Activated naive CD8-positive, alpha-beta T cell treated with anti-CD3 and anti-CD28 coated beads for 36 hours (primary cell): ENCODE measurements at places on chromosomes 6 and 20. TPM values are rescaled to one million over a fixed set of nuclear protein-coding genes. Genes with fewer than 3 reads are reported as not detected.

GRCh38 chr20:24791953-24792352 lies 157.1 kb upstream of the CST7 start:
- DNase-seq: no peak

GRCh38 chr6:38593998-38594665 lies 45.6 kb downstream of the BTBD9 start:
- no peak for DNase-seq

GRCh38 chr6:83511901-83512681 lies at the start of gene PRSS35:
PRSS35 (plus strand) TSS chr6:83512534; CDS start chr6:83523442, 10,908 bp downstream.
- peak; percentile 20 for DNase-seq

DNA sequence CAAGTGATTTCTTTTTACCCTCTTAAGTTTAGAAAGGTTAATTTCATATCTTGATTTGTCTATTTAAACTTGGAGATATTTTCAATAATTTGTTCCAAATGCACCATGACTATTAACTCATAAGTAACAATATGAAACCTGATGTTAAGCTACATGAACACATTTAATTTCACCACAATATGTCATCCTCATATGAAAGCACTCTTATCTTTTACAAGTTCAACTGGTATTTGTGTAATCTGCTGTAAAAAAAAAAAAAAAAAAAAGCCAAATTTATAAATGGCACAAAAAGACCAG lies 110.4 kb downstream of the HFE start:
- no peak for DNase-seq

DNA sequence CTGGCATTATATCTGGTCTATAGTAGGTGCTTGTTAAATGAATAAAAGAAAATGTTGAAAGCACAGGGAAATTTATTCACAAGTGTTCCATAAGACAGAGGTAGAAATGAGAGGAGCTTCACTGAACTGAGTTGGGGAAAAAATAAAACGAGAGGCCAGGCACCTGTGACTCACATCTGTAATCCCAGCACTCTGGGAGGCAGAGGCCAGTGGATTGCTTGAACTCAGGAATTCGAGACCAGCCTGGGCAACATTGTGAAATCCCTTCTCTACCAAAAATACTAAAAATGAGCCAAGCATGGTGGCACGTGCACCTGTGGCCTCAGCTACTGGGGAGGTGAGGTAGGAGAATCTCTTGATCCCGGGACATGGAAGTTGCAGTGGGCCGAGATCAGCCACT lies 28.1 kb upstream of the IBTK start:
- no peak for DNase-seq

GRCh38 chr20:32396646-32397160 lies 38.6 kb downstream of the ASXL1 start:
- DNase-seq: no peak

DNA sequence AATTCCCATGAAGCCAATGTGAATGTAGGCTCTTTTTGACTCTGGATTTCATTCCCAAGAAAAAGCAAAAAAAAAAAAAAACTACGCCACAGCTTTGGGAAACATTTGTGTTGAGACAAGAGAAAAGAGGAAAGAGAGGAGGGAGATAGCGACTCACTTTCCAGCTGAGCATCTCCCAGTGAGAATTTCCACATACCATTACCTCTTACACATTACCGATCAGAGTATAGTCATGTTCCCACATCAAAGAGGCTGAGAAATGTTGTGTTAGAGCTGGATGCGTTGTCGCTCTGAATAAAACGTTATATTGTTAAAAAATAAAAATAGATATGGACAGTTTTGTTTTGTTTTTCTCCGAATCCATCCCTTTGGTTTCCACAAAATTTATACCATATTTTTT lies 1019.3 kb upstream of the ADGRB3 start:
- DNase-seq: no peak

- no peak for DNase-seq
Observed at GRCh38 chr20:21125072-21125848, 622 bp upstream of the KIZ start.

- no peak for DNase-seq
Observed at GRCh38 chr20:63612276-63612931, 14.5 kb downstream of the GMEB2 start.

- no peak for DNase-seq
Observed at GRCh38 chr20:59647271-59647670, 42.9 kb downstream of the PHACTR3 start.

GRCh38 chr6:150140236-150140969 lies 2.4 kb upstream of the PPP1R14C start:
- DNase-seq: no peak

- DNase-seq: no peak
Observed at GRCh38 chr6:167092672-167093339, 30.1 kb upstream of the CCR6 start.

HLA-G gene
- total RNA-seq: 0.93 TPM

KIFC1 gene
- total RNA-seq: 76.9 TPM

DNA sequence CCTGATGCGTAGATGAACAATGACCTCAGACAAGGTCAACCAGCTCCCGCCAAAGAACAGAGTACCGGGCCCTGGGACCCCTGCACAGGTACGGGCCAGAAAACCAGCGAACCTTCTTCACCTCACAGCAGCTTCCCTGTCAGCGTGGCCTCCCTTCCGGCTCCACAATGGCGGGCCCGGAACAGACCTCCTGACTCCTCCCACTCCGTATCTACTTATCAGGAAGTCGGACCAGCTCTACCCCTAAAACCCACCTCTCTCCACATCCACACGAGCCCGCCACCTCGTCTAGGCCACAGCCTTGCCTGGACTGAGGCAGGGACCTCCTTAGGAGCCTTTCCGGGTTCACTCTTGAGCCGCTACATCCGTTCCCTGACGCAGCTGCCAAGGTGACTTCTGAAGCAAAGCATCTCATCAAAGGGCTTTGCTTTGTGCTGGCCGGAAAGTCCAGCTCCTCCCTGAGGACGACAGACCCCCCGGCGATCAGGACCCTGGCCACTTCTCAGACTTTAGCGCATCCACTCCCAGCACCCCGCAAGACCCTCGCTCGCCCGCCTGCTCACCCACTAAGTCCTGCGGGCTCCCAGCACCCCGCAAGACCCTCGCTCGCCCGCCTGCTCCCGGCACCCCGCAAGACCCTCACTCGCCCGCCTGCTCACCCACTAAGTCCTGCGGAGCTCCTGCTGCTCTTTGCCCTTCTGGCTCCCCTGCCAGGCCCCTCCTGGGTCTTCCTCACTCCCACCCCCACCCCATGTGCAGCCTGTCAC lies 308.3 kb upstream of the FOXQ1 start:
- no peak for DNase-seq

RRBP1 gene
- total RNA-seq: 26.5 TPM

- no peak for DNase-seq
Observed at GRCh38 chr6:101486726-101487125, 93.2 kb downstream of the GRIK2 start.

PROKR2 gene
- not detected for total RNA-seq

GRCh38 chr20:53977391-53977790 lies 93.0 kb downstream of the BCAS1 start:
- no peak for DNase-seq

- DNase-seq: no peak
Observed at GRCh38 chr20:49427751-49428518, 54.5 kb downstream of the KCNB1 start.

DNA sequence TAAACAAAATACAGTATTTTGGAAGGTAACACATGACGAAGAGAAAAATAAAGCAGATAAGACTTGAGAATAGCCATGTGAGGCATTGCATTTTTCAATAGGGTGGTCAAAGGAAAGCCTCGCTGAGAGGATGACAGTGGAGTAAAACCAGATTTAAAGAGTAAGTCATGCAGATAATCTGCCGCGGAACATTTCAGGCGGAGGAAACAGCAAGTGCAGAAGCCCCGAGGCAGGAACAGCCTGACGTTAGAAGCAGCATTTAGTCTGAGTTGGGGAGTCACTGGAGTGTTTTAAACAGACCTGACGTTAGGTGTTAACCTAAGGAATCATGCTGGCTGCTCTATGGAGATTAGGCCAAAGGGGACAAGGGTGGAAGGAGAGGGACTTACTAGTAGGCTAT lies 65.0 kb upstream of the VSTM2L start:
- no peak for DNase-seq

GRCh38 chr6:10875026-10875425 lies 6.8 kb downstream of the GCM2 start:
- no peak for DNase-seq

- no peak for DNase-seq
Observed at GRCh38 chr20:58705208-58705926, 12.8 kb downstream of the NPEPL1 start.

GRCh38 chr6:144017166-144018094 lies 9.4 kb upstream of the PLAGL1 start:
- DNase-seq: no peak

- no peak for DNase-seq
Observed at GRCh38 chr6:28693033-28693750, 167.5 kb downstream of the GPX5 start.

TMEM217 gene
- 3.5 TPM for total RNA-seq

PRRT1 gene
- total RNA-seq: 1.4 TPM

DNA sequence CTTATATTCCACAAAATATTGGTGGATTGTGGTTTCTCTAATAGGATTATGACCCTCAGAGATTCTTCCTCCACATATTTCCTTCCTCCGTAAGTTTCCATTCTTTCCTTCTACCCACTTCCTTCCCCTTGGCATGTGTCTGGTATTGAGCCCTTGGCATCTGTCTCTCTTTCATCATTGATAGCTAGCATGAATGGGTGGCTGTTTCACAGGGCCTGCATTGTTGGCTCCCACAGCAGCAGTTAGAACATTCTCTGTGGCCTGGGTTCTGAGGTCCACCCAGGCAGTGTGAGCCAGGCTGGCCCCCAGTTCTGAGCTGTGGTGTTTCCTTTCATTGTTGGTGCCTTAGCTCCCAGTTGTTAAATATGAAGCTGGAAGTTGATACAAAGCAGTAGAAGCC lies 125.3 kb downstream of the ANKS1A start:
- no peak for DNase-seq

DNA sequence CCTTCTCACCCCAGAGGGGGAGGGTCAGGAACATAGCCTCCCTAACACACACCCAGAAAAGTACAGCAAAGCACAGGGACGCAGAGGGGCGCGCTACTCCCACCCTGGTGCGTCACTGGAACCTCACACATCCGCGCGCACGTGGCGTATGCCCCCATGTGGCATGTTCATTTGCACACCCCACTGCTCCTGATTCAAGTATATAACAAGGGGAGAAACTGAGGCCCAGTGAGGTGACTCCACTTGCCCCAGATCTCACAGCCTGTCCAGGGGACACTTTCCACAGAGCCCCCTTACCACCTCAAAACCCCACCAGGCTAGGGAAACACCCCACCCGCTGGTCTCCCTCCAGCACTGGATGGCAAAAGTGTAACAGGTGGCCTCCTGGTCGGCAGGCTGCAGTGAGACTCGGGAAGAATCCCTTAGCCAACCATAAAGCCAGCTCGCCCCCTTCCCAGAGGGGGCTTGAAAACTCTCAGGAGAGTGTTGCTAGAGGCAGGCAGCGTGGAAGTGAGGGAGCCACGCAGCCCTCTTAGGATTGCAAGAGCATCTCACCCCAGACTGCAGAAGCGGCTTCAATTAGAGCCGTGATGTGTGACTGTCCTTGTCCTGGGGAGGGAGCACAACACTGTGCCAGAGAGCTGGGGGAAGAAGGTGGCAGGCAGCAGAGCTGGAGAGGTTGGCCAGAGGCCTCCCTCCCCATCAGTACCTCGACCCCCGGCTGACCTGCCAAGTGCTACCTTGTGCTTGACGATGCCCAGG lies at the start of gene GRM4:
Gene GRM4 (minus strand): TSS at position 67 of the 762 bp plus-strand sequence. CDS start 12,591 bp downstream, outside the sequence.
- no peak for DNase-seq

NKAPL gene
- total RNA-seq: 0.64 TPM

DNA sequence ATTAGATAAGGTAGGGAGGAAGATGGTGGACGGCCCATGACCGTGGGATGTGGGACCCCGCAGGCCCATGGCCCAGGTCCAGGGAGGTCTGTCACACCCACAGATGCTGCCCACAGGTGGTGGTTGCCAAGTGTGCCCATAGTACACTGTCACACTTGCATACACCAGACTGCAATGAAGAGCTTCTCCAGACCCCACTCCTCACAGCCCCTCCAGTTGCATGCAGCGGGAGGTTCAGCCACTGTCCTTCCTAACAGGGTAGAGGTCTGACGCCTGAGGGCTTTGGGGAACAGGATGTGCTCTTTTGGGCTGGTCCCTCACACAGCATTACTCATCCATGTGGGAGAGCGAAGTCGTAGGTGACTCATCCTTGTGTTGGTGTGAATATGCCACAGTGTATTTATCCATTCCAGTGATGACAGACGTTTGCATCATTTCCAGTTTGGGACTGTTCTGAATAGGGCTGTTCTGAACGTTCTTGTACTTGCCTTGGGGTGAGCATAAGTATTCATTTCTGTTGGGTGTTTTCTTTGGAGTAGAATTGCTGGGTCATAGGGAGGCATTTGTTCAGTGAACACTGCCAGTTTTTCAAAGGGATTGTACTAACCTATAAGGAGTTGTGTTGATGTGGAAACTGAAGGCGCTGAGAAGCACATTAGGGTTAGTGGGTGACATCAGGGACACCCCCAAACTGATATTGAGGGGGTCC lies 10.1 kb upstream of the PYGB start:
- DNase-seq: peak; percentile 77

- DNase-seq: no peak
Observed at GRCh38 chr6:149045404-149045803, 272.1 kb upstream of the TAB2 start.

DNA sequence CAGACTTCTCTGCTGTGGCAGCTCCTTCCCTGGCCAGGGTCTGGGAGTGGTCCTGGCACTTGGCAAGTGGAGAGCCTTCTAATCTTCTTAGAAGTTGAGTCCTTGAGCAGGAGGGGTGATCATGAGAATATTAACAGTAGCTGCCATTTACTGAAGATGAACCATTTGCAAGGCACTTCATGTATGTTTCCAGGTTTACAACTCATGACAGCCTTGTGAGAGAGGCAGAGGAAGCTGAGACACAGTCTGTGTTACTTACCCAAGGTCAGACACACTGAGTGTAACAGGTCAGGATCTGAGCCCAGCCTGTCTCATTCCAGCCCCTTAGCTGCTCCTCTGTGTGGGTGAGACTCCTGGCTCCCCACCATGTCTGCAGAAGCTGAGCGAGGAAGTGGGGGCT lies 45.5 kb upstream of the SRF start:
- DNase-seq: no peak

- DNase-seq: no peak
Observed at GRCh38 chr6:37868447-37868825, 48.9 kb downstream of the ZFAND3 start.

POU3F2 gene
- not detected for total RNA-seq

SLA2 gene
- total RNA-seq: 70.6 TPM

- no peak for DNase-seq
Observed at GRCh38 chr6:53721766-53722165, 56.2 kb upstream of the KLHL31 start.

GRCh38 chr6:137870744-137871247 lies 3.7 kb downstream of the TNFAIP3 start:
- peak; percentile 61 for DNase-seq

DNA sequence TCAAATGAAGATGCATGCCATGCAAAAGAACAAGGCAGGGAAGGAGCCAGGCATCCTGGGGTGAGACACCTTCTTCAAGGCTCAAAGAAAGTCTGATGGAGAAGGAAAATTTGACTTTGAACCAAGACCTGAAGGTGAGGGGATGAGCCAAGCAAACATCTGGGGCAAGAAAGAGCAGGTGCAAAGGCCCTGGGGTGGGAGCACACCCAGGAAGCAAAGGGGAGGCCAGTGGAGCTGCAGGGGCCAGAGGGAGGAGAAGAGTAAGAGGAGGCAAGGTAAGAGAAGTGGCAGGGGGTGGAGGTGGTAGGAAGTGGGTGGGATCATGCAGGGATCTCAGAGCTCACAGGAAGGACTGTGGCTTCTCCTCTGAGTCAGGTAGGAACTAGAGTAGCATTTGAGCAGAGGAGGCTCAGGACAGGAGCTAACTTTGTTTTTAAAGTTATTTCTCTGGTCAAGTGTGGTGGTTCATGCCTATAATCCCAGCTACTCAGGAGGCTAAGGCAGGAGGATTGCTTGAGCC lies 49.6 kb downstream of the SLC13A3 start:
- no peak for DNase-seq

GRCh38 chr6:8181160-8181881 lies 79.0 kb upstream of the EEF1E1 start:
- no peak for DNase-seq
